Spinal cord (tissue), 10 donors: ENCODE measurements at places on chromosomes 13 and 19. TPM values are rescaled to one million over a fixed set of nuclear protein-coding genes. Genes with fewer than 3 reads are reported as not detected.

The THSD1 gene
- total RNA-seq, result 10.0 TPM

The GRIN3B gene
- total RNA-seq, result 0.30 TPM

DNA sequence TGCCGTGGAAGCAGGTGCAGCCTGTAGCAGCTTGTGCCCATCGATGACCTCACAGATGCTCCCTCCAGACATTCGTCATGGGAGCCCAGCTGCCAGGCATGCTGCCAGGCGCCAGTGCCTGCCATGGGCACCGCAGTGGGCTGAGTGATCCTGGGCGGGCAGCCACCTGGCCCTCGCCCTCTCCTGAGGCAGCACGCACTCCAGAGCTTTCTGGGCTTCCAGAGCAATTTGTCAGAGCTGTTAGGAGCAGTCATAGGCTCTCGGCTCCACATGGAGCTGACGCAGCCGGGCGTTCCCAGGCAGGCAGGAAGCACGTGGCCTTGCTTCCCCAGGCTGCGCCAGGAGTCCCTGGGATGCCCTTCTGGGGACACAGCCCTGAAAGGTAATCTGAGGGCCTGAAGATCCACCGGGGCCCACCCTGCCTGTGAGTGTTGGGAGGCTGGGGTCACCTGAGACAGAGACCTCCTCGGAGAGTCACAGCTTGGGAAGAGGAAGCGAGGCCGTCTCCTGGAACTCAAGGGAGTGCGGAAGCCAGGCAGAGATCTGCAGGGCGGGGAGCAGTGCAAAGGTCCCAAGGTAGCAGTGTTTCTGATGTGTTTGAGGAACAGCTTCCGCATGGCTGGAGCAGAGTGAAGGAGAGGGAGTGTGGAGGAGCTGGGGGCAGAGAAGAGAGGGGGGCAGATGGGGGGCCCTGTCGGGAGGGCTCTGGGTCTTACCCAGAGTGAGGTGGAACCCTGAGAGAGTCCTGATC lies 50.6 kb downstream of the DPF1 start:
- no peak for DNase-seq

DNA sequence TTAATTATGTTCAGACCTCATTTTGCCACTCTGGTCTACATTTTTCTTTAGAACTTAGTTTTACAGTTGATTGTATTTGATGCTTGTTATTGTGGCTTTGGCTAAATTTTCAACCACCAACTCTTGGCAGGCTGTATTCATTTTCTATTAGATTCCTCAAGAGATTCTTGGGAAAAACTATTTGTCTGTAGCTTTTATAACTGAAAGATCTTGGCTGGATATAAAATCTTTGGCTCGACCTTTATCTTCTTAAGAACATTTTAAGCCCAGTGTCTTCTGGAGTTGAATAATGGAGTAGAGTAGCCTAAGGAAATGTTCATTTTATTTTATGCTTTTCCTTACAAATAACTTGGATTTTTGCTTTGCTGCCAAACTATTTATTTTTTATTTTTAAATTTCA lies 848.5 kb downstream of the PCDH17 start:
- no peak for DNase-seq

The SETDB2 gene
- total RNA-seq, result 17.6 TPM

- DNase-seq, result no peak
Measured at GRCh38 chr13:50615234-50615633, 228.3 kb downstream of the DLEU7 start.

DNA sequence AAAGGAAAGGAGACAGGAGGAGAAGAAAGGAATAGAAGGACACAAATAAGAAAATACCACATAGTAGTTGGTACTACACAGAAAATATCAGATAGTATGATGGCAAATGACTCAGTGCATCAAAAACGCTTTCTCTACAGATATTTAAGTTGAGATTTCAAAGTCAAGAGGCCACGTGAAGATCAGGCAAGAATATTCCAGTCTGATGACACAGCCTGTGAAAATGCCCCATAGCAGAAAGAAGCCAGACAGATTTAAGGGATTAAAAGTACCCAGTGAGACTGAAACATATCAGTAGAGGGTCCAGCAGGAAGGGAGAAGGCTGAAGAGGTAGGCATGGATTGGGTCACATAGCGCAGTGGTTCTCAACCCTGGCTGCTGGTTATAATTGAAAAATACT lies 113.7 kb downstream of the VWA8 start:
- DNase-seq, result no peak

GRCh38 chr19:20422216-20423205 lies 143.1 kb downstream of the ZNF737 start:
- DNase-seq, result no peak

GRCh38 chr13:24243302-24243701 lies 66.1 kb upstream of the C1QTNF9 start:
- no peak for DNase-seq

DNA sequence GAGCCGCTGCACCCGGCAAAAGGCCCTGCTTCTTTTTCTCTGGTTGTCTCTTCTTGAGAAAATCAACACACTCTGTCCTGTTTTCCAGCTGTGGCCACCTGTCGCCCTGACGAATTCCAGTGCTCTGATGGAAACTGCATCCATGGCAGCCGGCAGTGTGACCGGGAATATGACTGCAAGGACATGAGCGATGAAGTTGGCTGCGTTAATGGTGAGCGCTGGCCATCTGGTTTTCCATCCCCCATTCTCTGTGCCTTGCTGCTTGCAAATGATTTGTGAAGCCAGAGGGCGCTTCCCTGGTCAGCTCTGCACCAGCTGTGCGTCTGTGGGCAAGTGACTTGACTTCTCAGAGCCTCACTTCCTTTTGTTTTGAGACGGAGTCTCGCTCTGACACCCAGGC lies 17.2 kb downstream of the LDLR start:
- DNase-seq, result no peak

The POU4F1 gene
- total RNA-seq, result 10.7 TPM

GRCh38 chr19:35553385-35554000 lies 8.1 kb downstream of the TMEM147 start:
- DNase-seq, result no peak

The RXFP2 gene
- total RNA-seq, result not detected

DNA sequence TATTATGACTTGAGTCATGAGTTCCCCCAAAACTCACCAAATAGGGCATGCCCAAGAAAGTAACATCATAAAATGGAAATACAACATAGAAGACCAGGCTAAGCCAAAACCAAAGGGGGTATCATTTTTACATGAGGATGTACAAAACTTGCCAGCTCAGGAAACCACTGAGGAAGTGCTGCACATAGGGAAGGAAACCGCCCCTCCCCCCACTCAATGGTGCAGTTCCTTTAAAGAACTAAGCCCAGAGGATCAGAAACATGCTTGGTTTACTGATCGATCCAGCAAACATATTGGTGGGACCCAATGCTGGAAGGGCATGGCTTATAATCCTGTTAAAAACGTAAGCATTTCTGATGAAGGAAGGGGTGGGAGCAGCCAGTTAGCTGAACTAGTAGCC lies 4.2 kb upstream of the ZNF486 start:
- DNase-seq, result no peak

- DNase-seq, result no peak
Measured at GRCh38 chr13:111245576-111246384, 74.7 kb upstream of the TEX29 start.

The CCDC169 gene
- 5.4 TPM for total RNA-seq

GRCh38 chr19:55418185-55418584 lies 10.6 kb upstream of the UBE2S start:
- DNase-seq, result peak; percentile 68

The ALKBH7 gene
- total RNA-seq, result 25.8 TPM

DNA sequence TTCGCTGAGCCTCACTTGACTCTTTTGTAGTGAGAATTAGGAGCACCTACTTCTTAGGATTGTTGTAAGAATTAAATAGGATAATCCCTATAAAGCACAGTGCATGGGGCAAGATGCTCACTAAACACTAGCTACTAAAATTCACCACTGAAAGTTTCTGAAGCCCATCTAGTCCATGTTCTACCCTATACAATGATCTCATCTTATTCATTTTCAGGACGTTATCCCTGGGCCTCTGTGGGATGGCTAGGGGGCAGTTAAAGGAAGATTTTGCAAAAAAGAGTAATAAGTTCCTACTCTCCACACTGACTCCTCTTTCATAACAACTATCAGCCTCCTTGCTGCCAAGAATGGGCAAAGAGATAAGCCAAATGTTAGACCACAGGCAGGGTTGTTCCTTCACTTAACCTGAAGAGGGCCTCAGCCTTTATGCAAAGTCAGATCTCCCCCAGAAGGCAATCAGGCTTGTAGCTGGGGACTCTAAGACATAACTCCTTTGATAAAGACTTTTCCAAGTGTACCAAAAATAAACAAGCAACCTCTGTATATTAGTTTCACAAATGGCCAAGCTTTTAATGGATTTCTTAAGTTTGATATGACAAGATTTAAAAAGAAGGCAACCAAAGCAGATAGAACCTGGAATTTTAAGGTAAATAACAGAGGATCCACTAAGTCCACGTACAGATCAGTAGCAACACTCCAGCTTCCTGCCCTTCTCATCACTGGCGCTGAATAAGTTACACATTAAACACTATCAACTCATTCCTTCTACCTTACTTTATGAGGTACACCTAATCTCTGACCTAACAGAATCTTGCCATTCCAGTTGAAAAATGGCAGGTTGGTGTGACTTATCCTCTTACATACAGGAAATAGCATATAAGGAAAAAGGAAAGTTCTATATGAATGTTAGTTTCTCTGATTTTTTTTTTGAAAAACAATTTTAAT lies 44.4 kb downstream of the ELF1 start:
- no peak for DNase-seq

- no peak for DNase-seq
Measured at GRCh38 chr19:30325676-30326392, 46.4 kb upstream of the ZNF536 start.

GRCh38 chr13:29654843-29655547 lies 59.5 kb upstream of the SLC7A1 start:
- no peak for DNase-seq
